GM19239 (cell line): ENCODE measurements at places on chromosomes 2 and 18.
A peak's percentile ranks its signal among the peaks of the same experiment; 100 is the strongest.

DNA sequence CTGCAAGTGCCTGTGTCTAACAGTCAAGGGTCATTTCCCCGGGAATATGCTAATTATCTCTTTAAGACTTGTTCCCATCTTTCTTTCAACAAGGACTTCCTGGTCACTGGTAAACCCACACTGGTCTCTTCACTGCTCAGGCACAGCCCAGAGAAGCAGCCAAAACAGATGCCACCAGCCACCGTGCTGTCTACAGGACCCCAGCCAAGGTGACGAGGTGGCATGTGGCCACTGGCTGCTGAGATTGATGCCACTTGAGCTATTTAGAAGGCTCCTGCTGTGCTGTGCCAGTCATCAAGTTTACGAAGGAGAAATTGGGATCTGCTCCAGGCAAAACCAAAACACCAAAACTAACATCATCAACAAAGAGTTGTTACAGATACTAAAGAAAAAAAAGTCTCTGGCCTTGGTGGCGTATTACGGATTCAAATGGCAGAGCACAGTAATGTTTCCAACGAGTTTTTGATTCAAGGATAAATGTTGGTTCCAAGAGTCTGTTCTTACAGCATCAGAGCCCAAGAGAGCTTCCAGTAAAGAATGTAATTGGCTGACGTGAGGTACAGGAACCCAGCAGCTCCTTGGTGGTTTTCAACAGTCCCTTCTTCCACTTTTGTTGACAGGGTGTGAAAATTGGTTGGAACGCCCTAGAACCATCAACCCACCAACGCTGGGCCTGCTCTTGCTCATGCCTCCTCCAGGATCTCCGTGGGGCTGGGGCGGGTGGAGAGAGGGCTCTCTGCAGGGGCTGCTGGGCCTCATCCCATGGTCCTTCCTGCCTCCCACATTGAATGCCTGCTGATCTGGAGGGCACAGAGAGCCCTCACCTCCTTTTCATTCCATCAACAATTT is 63.7 kb upstream of the ZCCHC2 start:
- DNase-seq, result no peak

DNA sequence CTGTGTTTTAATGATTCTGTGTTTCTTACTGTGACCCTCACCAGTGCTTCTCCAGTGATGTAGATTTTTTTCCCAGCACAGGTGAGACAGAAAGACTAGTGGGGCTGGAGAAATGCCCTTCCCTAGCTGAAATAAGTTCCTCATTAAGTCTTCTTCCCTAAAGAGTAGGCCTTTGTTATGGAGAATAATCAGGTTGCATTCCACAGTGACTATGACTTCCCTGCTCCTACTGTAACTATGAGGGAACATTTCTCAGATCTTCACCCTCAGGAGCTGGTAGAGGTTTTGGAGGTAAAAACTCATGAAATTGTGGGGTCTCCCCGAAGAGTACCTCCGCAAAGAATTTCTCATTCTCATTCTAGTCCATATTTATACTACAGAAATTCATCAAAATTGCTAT is 286.2 kb downstream of the GRB14 start:
- DNase-seq, result no peak

DNA sequence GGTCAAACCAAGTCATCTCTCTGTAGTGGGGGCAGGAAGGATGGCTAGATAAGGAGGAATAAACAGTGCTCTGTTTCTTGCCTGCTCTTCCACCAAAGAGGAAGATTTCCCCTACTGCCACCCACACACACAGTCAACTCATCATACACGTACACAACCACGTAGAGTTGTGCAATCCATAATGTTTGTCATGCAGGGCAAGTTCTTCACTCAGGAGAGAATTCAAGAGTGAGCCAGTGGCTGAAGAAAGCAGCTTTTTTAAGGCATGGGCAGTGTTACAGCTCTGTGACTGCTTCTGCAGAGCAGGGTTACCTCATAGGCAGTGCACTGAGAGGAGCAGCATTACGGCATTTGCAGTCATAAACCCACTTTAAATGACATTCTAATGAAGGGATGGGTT is 283.0 kb downstream of the RND3 start:
- DNase-seq, result no peak

- no peak for DNase-seq
Observed at GRCh38 chr2:101234169-101234938, 18.3 kb upstream of the CNOT11 start.

DNA sequence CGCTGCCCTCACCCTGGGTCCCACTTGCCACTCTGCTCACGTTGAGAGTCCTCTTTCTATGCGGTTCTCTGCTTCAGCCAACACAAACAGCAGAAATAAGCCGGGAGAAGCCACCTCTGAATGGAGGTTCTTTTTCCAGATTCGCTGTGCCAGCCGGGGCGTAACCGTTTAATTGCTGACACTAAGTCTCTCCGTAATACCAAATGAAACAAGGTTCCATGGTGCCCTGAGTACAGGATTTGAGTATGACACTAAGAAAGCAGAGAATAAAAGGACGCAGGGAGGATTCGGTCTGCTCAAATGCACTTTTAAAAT is 37.6 kb downstream of the CTIF start:
- no peak for DNase-seq

DNA sequence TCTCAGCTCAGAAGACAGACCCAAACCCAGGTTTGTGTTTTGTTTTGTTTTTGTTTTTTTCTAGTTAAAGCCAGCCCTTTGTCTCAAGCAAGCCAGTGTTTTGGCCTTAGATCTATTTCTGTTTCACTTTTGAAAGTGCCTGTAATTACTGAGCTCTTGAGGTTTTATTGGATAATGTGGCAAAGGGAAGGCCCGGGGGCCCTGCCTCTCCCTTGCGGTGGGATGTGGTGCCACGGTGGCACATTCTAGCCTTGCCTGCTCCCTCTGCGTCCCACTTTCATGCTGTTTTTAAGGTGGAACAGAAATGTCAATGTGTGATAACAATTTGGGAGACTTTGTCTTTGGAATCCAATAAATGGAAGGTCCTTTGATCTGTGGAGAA is 2.5 kb downstream of the HPCAL1 start:
- no peak for DNase-seq

DNA sequence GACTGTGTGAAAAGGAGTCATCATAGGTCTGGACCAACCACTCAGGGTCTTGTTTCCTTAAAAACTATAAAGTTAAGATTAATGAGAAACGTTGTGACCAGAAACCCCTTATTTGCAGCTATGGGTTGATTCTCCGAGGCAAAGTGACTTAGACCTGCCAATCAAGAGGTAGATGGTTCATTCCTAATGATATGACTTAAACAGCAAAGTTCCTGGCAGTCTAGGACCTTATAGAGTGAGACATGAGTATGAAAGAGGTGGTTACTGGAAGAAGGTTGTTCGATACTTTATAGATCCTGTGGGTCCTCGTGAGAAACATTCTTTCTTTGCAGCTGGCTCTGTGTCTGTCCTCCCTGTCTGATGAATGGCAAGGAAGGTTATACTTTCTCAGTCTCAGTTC is 8.0 kb downstream of the SFXN5 start:
- no peak for DNase-seq

- no peak for DNase-seq
Observed at GRCh38 chr2:201432038-201432620, 19.1 kb downstream of the TRAK2 start.

- DNase-seq, result no peak
Observed at GRCh38 chr2:47560107-47560819, 157.3 kb downstream of the MSH2 start.

DNA sequence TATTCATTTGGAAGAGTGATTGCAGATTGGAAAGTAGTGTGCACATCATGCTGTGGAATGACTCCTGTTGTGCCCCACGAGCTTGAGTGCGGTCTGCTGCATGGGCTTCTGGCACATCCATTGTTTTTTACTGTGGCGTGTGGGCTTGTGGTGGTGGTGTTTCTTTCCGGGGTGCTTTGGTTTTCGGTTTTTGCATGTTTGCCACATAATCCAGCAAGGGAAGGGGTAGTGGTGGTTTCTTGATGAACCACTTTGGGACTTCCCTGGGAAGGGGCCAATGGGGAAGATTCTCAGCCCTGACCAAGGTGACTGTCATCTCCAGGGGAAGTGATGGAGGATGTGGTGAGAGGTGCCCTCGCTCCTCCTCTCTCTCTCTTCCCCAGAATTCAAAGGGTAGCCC is 57.0 kb downstream of the COA5 start:
- no peak for DNase-seq

- no peak for DNase-seq
Observed at GRCh38 chr2:100640431-100641124, 77.8 kb downstream of the PDCL3 start.

DNA sequence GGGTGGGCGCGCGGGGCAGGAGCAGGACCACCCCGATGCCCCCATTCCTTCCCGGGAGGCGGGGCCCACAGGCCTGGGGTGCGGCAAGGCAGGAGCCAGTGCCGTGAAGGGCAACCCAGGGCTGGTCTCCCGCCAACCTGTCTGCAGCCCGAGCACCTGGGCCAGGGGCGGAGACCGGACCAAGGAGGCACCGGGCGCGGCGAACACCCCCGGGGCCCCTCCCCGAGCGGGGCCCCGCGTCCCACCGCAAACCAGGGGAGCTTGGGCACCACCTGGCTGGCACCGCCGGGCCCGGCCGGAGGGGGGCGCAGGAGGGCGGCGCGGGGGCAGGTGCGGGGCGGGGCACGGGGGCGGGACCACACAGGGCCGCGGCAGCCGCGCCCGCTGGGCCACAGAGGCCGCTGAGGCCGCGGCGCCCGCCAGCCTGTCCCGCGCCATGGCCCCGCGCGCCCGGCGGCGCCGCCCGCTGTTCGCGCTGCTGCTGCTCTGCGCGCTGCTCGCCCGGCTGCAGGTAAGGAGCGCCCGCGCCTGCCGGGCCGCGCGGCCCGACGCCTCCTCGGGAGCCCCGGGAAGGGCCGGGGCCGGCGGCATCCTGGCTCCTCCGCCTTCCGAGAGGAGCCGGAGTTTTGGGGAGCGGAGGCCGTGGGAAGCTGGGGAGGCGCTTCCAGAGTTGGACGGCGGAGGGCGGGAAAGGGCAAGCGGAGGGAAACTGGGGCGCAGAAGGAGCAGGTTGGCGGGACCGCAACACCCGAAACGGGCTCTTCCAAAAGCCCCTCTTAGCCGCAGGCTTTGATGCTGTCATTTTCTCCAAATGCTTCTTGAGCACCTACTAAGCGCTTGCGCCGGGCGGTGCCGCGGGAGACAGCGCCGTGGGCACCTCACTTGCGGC is at the start of gene TNFRSF11A:
Gene TNFRSF11A (plus strand): TSS at position 394 of the 889 bp plus-strand sequence. CDS start 43 bp downstream, at position 437.
- DNase-seq, result peak; percentile 79

DNA sequence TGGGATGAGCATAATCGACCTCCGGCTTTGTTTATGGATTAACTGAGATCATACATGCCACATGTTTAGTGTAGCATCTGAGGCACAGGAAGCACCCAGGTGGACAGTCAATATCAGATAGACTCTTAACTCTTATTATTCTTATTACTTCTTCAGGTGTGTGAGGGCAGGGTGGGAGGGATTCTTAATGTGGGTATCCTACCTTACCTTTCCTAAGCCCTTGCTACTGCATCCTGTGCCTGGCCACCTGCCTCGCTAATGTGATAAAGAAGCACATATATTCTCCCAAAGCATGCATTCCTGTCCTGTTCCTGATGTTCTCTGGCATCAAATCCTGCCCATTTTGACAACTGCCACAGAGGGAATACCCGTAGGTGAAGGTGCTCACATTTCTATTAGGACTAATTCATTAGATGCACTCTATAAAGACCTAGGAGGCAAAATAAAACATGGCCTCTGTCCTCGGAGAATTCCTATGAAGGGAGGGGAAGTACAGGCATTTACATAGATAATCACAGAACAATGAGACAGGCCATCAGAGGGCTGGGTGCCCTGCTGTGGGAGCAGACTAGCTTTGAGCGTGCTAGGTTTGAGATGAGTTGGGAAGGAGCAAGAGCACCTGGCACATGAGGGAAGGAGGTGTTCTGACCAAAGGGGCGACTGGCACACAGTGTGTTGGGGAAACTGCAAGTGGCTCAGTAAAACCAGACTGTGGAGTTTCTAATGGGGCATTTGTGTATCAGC is 19.5 kb upstream of the CELF4 start:
- DNase-seq, result no peak

DNA sequence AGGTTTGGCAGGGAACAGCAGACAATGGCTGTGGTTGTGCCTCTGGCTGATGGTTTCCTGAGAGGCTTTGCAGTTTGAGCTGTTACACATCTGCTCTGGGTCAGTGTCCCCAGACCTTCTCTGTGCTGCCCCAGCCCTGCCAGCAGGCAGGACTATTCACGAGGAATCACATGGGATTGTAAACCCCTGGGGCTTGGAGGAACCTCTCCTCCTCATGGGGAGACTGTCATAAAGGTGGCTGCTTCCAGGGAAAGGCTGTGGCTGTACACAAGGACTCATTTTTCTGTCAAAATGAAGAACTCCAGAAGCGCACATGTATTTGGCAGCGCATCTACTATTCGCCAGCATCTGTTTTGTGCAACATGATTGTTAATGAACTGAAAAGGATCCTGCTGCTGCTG is 142.6 kb upstream of the CYP1B1 start:
- no peak for DNase-seq

DNA sequence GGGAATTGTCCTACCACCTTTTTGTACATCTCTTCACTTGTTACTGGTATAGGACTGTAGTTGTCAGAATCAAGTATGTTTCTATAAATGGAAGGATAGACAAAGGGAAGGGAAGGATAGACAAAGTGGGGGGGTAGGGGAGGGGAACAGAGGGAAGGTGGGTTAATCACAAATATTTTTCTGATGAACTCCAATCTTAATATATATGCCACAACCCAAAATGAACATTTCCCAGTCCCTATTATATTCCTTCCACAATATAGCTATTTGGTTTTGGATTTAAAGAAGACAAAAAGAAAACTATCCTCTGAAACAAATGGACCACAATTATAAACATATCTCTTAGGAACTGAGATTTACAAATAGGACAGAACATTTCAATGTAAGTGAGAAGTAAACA is 329.4 kb downstream of the EXOC6B start:
- DNase-seq, result no peak

DNA sequence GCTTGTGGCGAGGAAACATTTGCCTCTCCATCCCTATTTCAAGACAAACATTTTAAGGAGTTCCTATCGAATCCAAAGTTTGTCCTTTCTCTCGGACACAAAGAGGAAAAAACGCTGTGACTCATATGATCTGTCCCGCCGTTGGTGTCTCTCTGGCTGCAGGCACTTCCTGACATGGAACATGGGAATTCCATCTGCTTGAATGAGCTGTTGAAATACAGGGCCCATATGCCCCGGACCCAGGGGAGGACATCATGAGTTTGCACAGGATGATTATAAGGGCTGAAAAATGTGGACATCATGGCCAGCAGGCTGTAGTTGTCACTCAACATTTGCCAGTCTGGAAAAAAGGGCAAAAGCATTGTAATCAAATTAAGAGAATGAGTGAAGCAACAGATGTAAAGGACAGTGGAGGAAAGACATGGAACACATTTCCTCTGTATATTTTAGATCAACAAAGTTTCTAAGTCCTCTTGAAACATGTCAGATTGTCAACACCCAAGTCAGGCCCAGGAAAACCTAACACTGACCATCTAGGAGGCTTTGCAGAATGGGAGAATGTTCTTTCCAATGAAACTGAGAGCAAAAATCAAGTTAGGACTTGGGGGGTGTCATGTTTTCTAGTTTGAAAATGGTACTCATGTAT is 103.2 kb upstream of the SMIM21 start:
- DNase-seq, result no peak

DNA sequence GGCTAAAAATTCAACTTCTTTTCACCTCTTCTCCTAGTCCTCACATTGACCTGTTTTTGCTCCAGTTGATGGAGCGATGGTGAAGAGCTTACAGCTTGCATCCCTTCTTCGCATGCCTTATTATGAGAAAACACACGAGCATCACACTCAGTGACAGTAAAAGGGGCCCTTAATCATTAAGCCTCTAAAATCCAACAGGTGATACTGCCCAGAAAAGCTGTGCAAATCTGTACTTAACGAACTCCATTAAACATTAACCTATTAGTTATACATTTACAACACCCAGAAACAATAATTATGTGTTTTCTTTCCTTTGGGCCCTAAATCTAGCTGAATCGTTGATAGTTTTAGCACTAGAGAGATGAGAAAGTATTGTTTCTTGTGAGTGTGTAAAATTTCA is 54.8 kb downstream of the LAMA1 start:
- DNase-seq, result no peak
